ENCODE measurements at places on chromosomes 1 and 21.

- no peak for DNase-seq
Observed at GRCh38 chr1:155049651-155050559, 1.2 kb upstream of the ADAM15 start.

- no peak for DNase-seq
Observed at GRCh38 chr1:169497317-169497716, 11.6 kb upstream of the SLC19A2 start.

DNA sequence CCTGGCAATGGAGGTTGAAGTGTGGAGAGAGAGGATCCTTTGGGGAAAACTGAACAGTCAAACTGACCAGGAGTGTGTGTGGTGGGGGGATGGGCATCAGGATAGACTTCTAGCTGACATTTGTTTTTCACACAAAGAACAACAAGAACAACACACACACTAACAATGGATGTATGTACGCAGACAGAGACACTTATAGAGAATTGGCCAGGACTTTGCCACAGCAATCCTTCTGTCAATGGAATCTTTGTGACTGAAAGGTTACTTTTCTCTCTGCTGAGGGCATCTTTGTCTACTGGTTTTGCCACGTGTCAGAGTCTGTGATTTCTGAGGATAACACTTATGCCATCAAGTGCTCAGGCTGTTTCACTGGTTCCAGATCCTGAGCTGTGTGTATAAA, 12.4 kb upstream of the FCGR2A start:
- DNase-seq, result no peak

- DNase-seq, result no peak
Observed at GRCh38 chr1:211279340-211279739, 20.2 kb downstream of the RCOR3 start.

DNA sequence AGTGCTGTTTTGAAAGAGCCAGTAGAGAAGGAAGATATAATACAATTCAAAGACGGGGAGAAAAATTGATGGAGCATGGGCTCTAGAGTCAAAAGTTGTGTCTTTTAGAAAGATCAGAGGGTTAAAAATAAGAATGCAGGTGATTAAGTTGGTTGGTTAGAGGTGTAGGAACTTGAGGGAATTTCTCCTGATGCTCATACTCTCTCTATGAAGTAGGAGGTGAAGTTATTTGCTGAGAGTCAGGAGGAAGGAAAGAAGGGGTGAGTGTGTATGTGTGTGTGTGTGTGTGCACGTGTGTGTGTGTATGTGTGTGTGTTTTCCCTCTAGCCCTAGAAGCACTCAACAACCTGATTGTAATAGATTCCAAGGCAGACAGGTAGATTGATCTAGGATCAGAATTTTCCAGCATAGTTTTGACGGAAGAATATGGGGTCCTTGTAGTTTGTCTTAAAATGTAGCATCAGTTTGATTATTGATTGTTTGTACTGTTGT, 88.3 kb upstream of the MACF1 start:
- DNase-seq, result no peak

GRCh38 chr1:31239653-31240241, at the start of gene NKAIN1:
Gene NKAIN1 (minus strand): TSS chr1:31239887. CDS start chr1:31239547, 340 bp downstream.
- no peak for DNase-seq

- DNase-seq, result no peak
Observed at GRCh38 chr1:164033782-164034181, 525.2 kb upstream of the PBX1 start.

DNA sequence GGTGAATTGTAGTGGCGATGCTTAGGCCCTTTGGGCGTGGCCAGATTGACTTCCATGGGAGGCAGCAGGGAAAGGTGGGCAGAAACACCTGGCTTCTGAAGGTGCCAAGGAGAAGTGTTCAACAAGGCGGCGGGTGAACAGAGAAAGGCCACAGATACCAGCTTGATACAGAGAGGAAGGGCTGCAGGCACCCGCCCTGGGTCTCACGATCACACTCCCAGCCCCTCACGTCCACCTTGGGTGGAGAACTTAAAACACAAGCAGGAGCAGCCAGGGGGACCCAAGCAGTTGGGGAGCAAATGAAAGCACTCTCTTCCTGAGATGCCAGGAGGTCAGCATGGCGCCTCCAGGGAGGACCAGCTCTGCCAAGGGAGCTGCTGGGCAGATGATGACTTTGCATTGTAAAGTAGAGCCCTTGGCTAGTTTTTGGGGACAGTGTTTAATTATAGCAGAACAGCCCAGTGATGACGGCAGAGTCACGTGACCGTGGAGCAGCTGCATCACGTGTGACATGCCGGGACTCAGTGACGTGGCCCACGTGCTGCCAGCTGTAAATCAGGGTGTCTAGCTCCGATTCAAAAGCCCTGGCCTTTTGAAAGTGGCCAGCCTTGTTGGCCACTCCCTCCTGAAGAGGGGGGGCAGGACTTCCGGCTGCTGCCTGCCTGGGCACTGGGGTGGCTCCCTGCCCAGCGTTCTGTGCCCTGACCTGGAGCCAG, 19.0 kb downstream of the SLC37A1 start:
- no peak for DNase-seq

DNA sequence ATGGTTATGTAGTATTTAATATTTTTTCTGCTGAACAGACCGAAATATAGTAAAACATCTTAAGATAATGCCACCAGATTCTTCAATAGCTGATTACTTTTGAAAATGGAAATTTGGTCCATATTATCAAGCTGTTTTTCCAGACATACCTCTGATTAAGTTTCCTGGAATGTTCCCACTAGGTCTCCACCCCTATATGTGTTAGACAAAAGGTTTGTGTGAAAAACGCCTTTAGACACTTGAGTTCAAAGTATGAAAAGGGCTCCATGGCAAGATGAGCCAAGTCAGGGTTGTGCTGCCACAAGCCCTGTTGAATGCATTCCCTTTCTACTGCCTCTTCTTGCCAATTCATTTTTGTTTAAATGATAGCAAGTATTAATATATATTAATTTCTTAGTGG, 52.7 kb downstream of the ZBTB17 start:
- DNase-seq, result no peak

DNA sequence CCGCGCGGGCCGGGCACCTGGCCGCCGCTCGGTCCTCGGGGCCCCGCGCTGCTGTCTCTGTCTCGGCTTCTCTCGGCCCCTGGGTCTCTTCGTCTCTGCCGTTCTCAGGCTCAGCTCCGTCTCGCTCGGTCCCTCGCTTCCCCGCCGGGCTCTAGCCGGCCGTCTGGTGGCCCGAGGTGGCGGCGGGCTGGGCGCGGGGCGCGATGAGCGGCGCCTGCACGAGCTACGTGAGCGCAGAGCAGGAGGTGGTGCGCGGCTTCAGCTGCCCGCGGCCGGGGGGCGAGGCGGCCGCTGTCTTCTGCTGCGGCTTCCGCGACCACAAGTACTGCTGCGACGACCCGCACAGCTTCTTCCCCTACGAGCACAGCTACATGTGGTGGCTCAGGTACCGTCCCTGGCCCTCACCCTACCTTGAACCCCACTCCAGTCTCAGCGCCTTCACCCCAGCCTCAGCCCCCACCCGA, 355 bp downstream of the SHISAL2A start:
- DNase-seq, result peak; percentile 27

- no peak for DNase-seq
Observed at GRCh38 chr1:66729523-66729922, 22.7 kb upstream of the DYNLT5 start.

GRCh38 chr1:210687582-210688279, 359.0 kb downstream of the HHAT start:
- no peak for DNase-seq

GRCh38 chr1:48677306-48678287, 99.1 kb downstream of the BEND5 start:
- DNase-seq, result no peak

- DNase-seq, result no peak
Observed at GRCh38 chr21:41138711-41139110, 29.2 kb upstream of the BACE2 start.

DNA sequence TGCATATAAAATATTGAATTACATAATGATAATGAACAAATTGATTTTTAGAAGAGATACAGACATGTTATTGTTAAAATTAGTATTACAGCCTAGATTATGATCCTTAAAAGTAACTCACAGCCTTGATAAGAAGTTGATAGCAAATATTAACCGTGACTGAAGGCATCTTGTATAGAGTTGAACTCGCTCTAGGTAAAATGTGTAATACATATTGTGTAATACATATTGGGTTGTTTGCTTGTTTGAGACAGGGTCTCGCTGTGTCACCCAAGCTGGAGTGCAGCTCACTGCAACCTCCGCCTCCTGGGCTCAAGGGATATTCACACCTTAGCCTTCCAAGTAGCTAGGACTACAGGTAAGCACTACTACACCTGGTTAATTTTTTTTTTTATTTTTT, 269.9 kb downstream of the BRINP3 start:
- DNase-seq, result no peak

- no peak for DNase-seq
Observed at GRCh38 chr1:197467881-197468280, 199.8 kb downstream of the CRB1 start.

- peak; percentile 29 for DNase-seq
Observed at GRCh38 chr1:5991381-5992025, 722 bp downstream of the NPHP4 start.

DNA sequence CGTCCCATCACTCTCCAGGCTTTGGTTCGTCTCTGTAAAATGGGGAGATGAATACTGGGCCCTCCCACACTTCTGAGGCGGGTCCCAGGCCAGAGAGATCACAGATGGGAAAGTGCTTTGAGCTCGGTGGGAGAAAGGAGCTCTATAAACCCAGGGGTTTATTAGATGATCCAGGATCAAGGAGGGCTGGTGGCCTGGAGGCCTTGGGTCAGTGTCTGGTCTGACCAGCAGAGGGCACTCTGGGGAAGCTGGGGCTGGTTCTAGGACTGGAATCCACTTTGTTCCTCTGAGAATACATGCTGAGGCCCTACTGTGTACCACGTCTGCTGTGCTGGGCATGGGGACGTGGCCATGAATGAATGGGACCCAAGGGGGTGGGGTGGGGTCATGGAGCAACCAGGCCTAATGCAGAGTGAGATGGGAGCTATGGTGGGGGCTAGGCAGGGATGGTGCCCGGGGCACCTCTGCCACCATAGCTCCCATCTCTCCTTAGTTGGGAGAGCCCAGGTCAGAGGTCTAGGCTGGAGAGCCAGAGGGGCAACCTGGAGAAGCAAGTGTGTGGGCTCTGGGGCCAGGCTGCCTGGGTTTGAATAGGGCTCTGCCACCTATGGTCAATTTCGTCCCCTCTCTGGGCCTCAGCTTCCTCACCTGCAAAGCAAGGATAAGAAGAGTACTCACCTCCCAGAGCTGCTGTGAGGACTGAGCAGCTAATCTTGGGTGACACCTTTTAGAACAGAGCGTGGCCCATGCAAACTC, 9.0 kb upstream of the FAM131C start:
- peak; percentile 24 for DNase-seq

GRCh38 chr1:94020764-94021579, 100.0 kb downstream of the ABCA4 start:
- no peak for DNase-seq

GRCh38 chr1:10642403-10643080, 153.9 kb downstream of the CASZ1 start:
- DNase-seq, result no peak

DNA sequence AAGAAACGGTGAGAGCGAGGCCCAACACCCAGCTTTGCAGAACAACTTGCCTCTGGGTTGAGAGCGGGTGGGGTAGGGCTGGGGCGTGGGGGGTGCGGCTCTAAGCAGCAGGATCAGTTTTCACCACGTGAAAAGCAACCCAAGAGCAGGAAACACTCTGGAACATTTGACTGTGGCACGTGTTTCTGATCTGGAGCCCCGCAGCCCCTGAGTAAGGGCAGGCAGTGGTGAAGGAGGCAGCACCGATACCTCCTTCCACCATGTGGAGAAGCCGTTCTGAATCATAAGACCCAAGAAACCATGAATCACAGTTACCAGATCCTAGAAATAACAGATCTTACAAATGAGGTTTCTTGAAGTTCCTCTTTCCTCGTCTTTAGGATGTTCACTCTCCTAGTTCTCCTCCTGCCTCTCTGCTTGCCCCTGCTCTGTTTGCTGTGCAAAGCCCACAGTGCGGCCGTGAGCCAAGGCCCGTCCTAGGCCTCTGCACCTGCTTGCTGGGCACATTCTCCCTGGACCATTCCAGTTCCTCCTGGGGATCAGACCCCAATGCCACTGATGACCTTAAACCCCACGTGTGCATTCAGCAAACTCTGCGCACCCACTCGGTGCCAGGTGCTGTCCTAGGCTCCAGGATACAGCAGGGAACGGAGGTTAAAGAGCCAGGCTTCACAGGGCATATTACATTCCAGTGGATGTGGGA, 31.9 kb downstream of the SLC1A7 start:
- no peak for DNase-seq

DNA sequence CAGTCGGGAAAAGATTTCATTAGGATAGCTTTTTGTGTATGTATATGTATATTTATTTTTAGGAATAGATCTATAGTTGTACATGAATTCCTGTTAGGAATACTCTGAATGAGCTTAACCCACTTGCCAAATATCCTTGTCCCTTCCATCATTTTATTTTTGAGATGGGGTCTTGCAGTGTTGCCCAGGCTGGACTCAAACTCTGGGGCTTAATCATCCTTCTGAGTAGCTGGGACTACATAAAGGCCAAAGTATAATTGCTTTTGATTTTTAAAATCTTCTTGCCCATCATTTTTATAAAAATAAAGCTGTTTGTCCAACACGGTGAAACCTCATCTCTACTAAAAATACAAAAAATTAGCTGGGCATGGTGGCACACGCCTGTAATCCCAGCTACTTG, 20.2 kb upstream of the PLEKHM2 start:
- no peak for DNase-seq

DNA sequence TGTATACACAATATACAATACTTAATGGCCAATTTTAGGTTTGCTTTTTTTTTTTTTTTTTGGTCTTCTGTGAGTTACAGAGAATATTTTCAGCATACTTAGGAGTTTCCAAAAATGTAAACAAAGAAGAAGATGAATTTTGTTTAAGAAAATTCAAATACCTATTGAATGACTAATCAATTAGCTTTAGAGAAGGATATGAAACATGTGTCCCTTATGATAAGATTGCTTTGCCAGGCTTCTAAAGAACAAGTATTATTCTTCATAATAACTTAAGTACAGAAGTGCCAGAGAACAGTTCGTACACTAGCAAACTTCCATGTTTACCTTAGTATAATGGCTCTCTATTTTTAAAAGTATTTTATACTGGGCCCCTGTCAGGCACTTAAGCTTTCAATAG, 1191.0 kb upstream of the NCAM2 start:
- no peak for DNase-seq

GRCh38 chr1:7680955-7681268, 90.2 kb upstream of the VAMP3 start:
- no peak for DNase-seq

- no peak for DNase-seq
Observed at GRCh38 chr1:201742476-201742875, 86.5 kb upstream of the IPO9 start.

GRCh38 chr21:31222142-31222541, 121.9 kb downstream of the TIAM1 start:
- no peak for DNase-seq
